Glutamatergic neuron (in vitro differentiated cells): ENCODE measurements at places on chromosomes 7 and 10.

DNA sequence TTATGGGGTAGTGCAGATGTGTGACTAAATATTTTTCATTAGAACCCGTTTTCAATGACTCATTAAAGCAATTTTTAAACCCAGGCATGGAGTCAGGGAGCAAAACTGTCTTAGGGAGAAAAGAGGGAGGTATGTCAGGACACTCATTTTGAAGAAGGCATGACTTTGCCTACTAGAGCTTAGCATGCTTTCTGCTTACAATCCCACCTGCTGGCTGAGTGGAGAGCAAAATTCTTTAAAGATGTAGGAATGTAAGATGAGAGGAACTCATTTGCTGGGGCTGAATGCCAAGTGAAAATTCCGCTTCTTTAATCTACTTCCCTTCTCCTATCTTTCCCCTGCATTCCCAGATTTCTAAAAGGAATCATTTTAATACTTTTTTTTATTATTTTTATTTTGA lies 232.6 kb downstream of the GALNT17 start:
- no peak overlapping the region for H3K27ac ChIP-seq
- peaks cover 13% of the 10 kb centered on the region for H3K36me3 ChIP-seq
- H3K4me1 ChIP-seq, result peaks cover 4% of the 10 kb centered on the region
- H3K4me3 ChIP-seq, result no peak overlapping the region
- DNase-seq, result no peak
- H3K27me3 ChIP-seq, result peaks cover 2% of the 10 kb centered on the region

GRCh38 chr7:108419961-108420908 lies 36.0 kb downstream of the NRCAM start:
- peaks cover 51% of the 10 kb centered on the region for H3K4me1 ChIP-seq
- no peak overlapping the region for H3K27ac ChIP-seq
- no peak overlapping the region for H3K4me3 ChIP-seq
- peaks cover 6% of the 10 kb centered on the region for H3K27me3 ChIP-seq

DNA sequence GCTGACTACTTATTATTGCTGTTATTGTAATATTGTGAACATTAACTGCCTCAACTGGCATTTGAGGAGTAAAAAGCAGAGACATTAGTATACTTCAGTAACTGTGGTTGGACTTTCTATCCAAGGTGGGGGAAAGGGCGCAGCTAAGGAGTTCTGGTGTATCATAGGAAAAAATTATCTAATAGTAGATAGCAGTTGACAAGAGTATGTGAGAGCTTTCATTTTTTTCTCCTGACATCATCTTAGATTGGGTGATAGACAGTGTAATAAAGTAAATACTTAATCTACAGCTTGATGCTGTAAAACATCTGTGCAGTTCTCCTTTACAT lies 68.9 kb downstream of the PHTF2 start:
- H3K4me3 ChIP-seq, result no peak overlapping the region
- peaks cover 11% of the 10 kb centered on the region for H3K36me3 ChIP-seq
- H3K27me3 ChIP-seq, result no peaks in the 10 kb centered on the region
- no peaks in the 10 kb centered on the region for H3K4me1 ChIP-seq
- DNase-seq, result no peak

- H3K36me3 ChIP-seq, result no peaks in the 10 kb centered on the region
- no peak overlapping the region for H3K27ac ChIP-seq
- no peaks in the 10 kb centered on the region for H3K27me3 ChIP-seq
- no peak overlapping the region for H3K4me3 ChIP-seq
- DNase-seq, result no peak
These were observed 1.6 kb upstream of the AGK start for GRCh38 chr7:141549582-141549981.

DNA sequence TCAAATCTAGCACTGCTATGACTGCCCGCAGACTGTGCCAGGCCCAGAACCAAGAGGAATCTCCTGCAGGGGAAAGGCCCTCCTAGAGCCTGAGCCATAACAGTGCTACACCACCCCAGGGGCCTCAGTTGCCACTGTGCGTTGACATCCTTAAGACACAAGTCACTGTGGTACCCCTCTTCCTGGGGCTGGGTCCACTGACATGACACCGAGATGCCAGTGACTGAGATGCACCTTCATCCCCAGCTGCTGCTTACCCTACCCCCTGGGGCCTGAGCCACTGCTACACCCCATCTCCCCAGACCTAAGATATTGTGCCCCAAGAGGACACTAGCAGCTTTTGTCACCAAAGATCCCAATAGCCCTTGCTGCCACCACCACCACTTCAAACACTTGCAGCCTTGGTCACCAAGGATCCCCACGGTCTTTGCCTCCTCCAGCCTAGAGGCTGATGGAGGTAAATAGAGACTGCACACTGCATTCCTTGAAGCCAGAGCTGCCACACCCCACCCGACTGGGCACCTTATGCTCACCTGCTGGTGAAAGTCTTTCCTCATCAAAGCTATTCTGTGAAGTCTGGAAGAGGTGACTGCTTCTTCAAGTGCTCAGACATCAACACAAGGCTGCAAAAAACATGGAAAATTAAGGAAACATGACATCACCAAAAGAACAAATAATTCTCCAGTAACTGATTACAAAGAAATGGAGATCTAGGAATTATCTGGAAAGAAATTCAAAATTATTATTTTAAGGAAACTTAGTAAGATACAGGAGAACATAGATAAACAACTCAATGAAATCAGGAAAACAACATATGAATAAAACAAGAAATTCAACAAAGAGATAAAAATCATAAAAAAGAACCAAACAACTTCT lies 40.4 kb upstream of the SHH start:
- DNase-seq, result no peak
- no peak overlapping the region for H3K27ac ChIP-seq
- no peak overlapping the region for H3K4me3 ChIP-seq
- H3K4me1 ChIP-seq, result no peaks in the 10 kb centered on the region
- H3K27me3 ChIP-seq, result no peaks in the 10 kb centered on the region

DNA sequence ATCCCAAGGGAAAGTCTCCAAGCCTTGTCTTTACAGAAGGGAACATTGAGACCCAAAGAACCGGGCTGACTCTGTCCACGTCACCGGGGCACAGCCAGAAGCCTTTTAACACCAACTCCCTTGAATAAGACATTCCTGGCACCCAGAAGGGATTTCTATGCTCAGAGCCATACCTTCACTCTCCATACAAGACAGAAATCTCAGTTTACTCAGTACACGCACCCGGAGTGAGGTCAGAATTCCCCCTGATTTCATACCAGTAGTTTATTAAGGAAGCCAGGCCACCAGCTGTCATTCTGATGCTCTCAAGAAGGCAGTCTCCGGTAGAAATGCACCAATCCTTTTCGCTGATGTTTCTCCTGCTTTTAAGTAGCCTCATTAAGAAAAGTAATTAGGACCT lies 134.2 kb upstream of the KCNMA1 start:
- no peak overlapping the region for H3K4me3 ChIP-seq
- no peak for DNase-seq
- H3K27me3 ChIP-seq, result peaks cover 2% of the 10 kb centered on the region
- no peak overlapping the region for H3K27ac ChIP-seq
- peaks cover 11% of the 10 kb centered on the region for H3K36me3 ChIP-seq
- H3K4me1 ChIP-seq, result peaks cover 14% of the 10 kb centered on the region

DNA sequence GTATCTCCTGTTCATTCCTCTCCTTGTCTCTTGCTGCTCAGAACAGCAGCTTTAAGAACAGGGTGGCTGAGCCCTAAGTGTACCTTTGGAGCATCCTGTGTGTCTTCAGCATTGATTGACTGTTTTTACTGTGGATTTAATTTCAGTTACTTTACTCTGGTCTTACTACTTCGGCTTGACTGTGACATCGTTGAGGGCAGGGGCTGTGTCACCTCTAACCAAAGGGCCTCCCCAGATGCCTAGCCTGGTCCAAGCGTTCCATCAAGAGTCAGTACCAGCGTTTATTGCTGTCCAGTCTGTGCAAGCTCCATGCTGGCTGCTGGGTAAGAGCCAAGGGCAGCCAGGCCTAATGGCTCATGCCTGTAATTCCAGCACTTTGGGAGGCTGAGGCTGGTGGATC lies 32.4 kb downstream of the CCM2 start:
- H3K27me3 ChIP-seq, result peaks cover 3% of the 10 kb centered on the region
- H3K36me3 ChIP-seq, result no peaks in the 10 kb centered on the region
- H3K4me1 ChIP-seq, result peaks cover 33% of the 10 kb centered on the region
- H3K27ac ChIP-seq, result peak overlapping the region; percentile 28

DNA sequence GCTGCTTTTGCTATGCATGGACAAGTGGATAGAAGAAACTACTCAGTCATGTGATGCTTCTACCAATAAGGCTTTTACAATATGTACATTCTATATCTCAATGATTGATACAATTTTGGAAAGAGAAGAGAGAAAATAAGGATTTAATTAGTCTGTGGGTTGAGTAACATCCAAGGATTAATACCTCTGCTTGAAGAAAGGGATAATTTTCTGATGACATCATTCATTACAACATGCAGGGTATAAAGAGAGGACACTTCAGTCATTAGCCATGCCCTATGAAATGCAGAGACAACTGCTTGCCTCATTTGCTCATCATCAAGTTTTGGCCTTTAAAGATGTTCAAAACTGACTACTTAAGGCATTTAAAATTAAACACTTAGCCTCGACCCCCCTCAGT lies 237.3 kb downstream of the AHR start:
- no peaks in the 10 kb centered on the region for H3K36me3 ChIP-seq
- H3K27ac ChIP-seq, result no peak overlapping the region
- no peaks in the 10 kb centered on the region for H3K4me1 ChIP-seq
- no peaks in the 10 kb centered on the region for H3K27me3 ChIP-seq

DNA sequence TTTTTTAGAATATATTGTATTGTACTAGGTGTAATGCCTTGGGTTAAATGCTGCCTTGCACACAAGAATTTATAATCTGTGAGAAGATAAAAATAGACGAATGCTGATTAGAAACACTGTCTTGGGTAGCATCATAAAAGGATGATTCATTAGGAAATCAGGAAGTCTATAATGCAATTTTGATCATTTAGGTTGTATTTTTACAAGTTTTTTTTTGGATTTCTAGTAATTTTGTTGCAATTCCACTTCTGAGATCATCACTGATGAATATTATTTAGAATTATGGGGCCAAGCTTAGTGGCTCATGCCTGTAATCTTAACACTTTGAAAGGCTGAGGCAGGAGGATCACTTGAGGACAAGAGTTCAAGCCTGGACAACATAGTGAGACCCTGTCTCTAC lies 29.6 kb downstream of the WBP1L start:
- no peak overlapping the region for H3K27ac ChIP-seq
- H3K4me1 ChIP-seq, result peaks cover 18% of the 10 kb centered on the region
- no peak for DNase-seq
- H3K4me3 ChIP-seq, result no peak overlapping the region
- H3K36me3 ChIP-seq, result no peaks in the 10 kb centered on the region

DNA sequence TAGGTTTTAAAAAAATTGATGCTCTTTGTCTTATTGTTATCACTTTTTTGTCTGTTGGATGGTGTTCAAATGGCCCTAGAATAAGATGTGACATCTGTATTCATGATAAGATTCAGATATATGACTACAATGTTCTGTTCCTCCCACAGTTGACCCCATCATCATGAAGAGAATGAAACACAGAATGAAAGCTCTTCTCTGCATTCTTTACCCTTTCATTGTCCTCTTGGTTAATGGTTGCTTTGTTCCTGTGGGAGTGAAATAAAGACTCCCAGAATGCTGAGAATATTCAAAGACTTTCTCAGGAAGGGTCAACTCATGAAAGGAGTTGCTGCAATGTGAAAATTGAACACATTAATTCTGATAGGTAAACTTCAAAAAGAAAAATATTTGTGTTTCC lies 1015.8 kb downstream of the SORCS3 start:
- no peak overlapping the region for H3K27ac ChIP-seq
- no peak for DNase-seq
- no peak overlapping the region for H3K4me3 ChIP-seq
- no peaks in the 10 kb centered on the region for H3K4me1 ChIP-seq

DNA sequence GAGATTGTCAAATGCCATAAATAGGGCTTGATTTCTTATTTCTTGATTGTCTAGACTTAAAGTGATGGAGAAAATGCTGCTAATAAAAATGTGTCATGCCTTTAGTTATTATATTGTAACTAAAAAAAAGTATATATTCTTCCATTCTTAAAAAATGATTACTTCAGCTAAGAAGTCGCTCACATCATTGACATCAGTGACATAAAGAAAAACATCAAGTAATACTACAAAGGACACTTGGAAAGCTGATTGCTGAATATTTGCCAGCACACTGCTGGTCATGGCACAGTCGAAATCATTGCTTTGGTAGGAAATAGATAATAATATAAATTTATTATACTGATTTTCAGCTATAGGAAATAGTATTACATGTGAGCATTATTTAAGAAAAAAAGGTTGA lies 62.6 kb downstream of the LOXL4 start:
- H3K4me3 ChIP-seq, result no peak overlapping the region
- DNase-seq, result no peak
- H3K36me3 ChIP-seq, result no peaks in the 10 kb centered on the region
- no peak overlapping the region for H3K27ac ChIP-seq
- H3K4me1 ChIP-seq, result no peaks in the 10 kb centered on the region

DNA sequence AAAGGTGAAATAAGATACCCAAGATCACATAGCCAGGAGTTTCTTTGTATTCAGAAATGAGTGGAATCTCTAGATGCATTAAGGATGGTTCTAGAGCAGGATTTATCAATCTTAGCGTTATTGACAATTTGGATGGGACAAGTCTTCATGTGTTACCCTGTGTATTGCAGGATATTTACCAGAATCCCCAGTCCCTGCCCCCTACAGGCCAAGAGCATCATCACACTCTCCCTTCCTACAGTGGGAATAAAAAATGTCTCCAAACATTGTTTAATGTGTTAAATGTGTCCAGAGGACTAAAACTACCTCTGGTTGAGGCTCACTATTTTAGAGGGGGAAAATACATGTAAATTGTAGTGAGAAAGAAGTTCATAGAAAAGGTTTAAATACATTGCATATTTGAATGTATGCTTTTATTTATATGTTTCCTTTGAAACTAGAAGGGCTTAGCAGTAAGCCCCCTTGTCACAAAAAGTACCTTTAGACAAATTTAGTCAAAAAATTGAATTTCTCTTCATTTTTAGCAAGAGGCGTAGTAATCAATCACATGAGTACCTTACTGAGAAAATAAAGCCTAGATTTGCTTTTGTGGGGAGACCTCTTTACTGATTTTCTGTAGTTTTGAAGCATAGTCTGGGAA lies 141.2 kb downstream of the MLLT10 start:
- no peak overlapping the region for H3K27ac ChIP-seq
- H3K36me3 ChIP-seq, result no peaks in the 10 kb centered on the region

DNA sequence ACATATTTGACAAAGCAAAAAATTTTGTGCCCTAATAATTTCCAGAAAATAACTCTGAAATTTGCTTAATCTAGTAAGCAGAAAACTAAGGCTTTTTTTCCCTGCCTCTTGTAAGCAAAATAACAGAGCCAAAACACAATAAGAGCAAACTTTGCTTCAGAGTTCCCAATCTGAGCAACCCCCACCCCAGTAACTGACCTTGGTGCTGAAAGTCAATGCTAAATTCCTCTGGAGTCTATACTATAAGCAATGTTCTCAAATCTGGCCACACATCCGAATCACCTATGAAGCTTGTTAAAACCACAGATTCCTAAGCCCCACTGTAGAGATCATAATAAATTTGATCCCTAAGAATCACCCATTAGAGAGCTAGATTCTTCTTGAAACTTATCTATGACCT lies 150.5 kb downstream of the ELAPOR2 start:
- DNase-seq, result no peak
- H3K4me1 ChIP-seq, result peaks cover 1% of the 10 kb centered on the region
- H3K36me3 ChIP-seq, result no peaks in the 10 kb centered on the region
- no peak overlapping the region for H3K27ac ChIP-seq
- no peak overlapping the region for H3K4me3 ChIP-seq

- peaks cover 4% of the 10 kb centered on the region for H3K27me3 ChIP-seq
- no peak overlapping the region for H3K4me3 ChIP-seq
- DNase-seq, result no peak
- peaks cover 5% of the 10 kb centered on the region for H3K4me1 ChIP-seq
- H3K36me3 ChIP-seq, result peaks cover 10% of the 10 kb centered on the region
These were observed 100.9 kb downstream of the XRCC2 start for GRCh38 chr7:152574892-152575548.
